ENCODE measurements at places on chromosomes 16 and 17. TPM values are rescaled to one million over a fixed set of nuclear protein-coding genes. Genes with fewer than 3 reads are reported as not detected.

Gene TRIM25
- polyA plus RNA-seq = 4.6 TPM

Gene DRC3
- polyA plus RNA-seq = not detected

Gene CES5A
- not detected for polyA plus RNA-seq

Gene MYH13
- polyA plus RNA-seq = not detected

Gene SLC13A2
- polyA plus RNA-seq = not detected

Gene PHAF1
- polyA plus RNA-seq = 10.9 TPM

Gene C1QTNF8
- polyA plus RNA-seq = not detected

Gene SARM1
- 7.5 TPM for polyA plus RNA-seq

Gene STAT3
- 125 TPM for polyA plus RNA-seq

Gene TP53TG3D
- 0.67 TPM for polyA plus RNA-seq

Gene PPP1R1B
- polyA plus RNA-seq = not detected

Gene EME1
- 0.59 TPM for polyA plus RNA-seq

Gene MSLN
- not detected for polyA plus RNA-seq

Gene PRAC2
- not detected for polyA plus RNA-seq

Gene SLC6A2
- not detected for polyA plus RNA-seq

Gene MYL11
- polyA plus RNA-seq = not detected

Gene MAF
- polyA plus RNA-seq = 1.4 TPM

Gene ESRP2
- 0.99 TPM for polyA plus RNA-seq

Gene SOST
- not detected for polyA plus RNA-seq

Gene FCSK
- polyA plus RNA-seq = 9.2 TPM

Gene ADPRM
- polyA plus RNA-seq = 58.6 TPM

Gene SYNGR3
- polyA plus RNA-seq = 1.8 TPM

Gene HS3ST3B1
- 26.2 TPM for polyA plus RNA-seq

Gene KRTAP9-8
- polyA plus RNA-seq = not detected

Gene MMP15
- polyA plus RNA-seq = not detected

Gene DOC2B
- not detected for polyA plus RNA-seq

Gene OSBPL7
- polyA plus RNA-seq = 3.3 TPM

Gene INPP5K
- 115 TPM for polyA plus RNA-seq

Gene KCNJ12
- polyA plus RNA-seq = not detected

Gene MED9
- 15.8 TPM for polyA plus RNA-seq

Gene NPIPA8
- 0.29 TPM for polyA plus RNA-seq

Gene PRDM7
- not detected for polyA plus RNA-seq

Gene PRR11
- 1.4 TPM for polyA plus RNA-seq

Gene CD19
- polyA plus RNA-seq = not detected

Gene DNAI2
- polyA plus RNA-seq = 0.10 TPM

Gene LDHD
- polyA plus RNA-seq = 0.15 TPM

Gene NHLRC4
- polyA plus RNA-seq = 5.6 TPM

Gene CHRNE
- polyA plus RNA-seq = not detected

Gene UQCRC2
- 218 TPM for polyA plus RNA-seq

Gene SCNN1B
- polyA plus RNA-seq = not detected

Gene EPX
- not detected for polyA plus RNA-seq

Gene IGF2BP1
- polyA plus RNA-seq = not detected

Gene C16orf92
- polyA plus RNA-seq = not detected

Gene CHD9NB
- polyA plus RNA-seq = not detected

Gene MYH11
- 0.67 TPM for polyA plus RNA-seq

Gene CSHL1
- not detected for polyA plus RNA-seq

Gene FDXR
- 7.2 TPM for polyA plus RNA-seq

Gene WNT3
- not detected for polyA plus RNA-seq

Gene CCL11
- not detected for polyA plus RNA-seq

Gene TMEM88
- not detected for polyA plus RNA-seq

Gene WNK4
- polyA plus RNA-seq = not detected

Gene EVPLL
- polyA plus RNA-seq = not detected

Gene AURKB
- polyA plus RNA-seq = 1.5 TPM
